Retina (tissue), 1 donor: ENCODE measurements at places on chromosomes 11 and 22.

DNA sequence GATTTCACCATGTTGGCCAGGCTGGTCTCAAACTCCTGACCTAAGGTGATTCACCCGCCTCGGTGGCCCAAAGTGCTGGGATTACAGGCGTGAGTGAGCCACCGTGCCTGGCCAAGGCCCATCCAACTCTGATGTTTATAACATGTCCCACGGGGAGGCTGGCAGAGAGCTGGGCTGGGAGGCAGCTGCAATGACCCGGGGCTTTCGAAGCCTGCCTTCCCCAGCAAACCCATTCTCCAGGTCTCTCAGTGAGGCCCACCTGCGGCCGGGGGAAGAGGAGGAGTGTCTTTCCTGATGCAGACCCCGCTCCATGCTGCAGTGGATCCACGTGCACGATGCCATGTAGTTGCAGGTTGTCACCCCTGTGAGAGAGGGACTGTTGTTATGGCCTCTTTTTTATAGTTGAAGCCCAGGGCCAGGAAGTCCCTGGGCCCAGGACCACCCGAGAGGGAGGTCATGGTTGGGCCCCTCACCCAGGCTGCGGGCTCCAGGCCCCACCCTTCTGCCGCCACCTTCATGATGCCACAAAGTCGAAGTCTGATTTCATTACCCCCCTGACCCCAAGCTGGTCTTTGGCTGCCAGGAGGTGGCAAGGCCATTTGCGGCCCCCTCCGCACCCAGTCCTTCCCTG lies 38.3 kb downstream of the KCNJ4 start:
- DNase-seq, result no peak

GRCh38 chr11:113574586-113574985 lies 99.4 kb upstream of the DRD2 start:
- no peak for DNase-seq

- no peak for DNase-seq
Measured at GRCh38 chr11:132206993-132207392, 836.6 kb downstream of the NTM start.

DNA sequence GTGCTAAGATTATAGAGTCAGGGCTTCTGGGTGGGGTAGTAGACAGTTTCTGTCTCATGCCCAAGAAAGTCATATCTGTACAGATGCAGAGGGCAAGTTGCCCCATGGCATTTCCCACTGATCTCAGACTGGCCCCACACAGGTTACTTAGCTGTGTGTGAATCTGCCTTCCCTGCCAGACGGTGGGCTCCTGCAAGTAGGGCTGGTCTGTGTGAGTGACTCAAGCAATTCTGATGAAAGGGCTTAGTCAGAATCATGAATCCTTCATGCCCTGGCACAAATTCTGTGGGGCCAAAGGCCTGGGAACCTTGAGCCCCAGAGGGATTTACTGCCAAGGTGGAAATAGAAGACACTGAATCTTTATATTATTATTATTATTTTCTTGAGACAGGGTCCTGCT lies 30.4 kb downstream of the USH1C start:
- no peak for DNase-seq

DNA sequence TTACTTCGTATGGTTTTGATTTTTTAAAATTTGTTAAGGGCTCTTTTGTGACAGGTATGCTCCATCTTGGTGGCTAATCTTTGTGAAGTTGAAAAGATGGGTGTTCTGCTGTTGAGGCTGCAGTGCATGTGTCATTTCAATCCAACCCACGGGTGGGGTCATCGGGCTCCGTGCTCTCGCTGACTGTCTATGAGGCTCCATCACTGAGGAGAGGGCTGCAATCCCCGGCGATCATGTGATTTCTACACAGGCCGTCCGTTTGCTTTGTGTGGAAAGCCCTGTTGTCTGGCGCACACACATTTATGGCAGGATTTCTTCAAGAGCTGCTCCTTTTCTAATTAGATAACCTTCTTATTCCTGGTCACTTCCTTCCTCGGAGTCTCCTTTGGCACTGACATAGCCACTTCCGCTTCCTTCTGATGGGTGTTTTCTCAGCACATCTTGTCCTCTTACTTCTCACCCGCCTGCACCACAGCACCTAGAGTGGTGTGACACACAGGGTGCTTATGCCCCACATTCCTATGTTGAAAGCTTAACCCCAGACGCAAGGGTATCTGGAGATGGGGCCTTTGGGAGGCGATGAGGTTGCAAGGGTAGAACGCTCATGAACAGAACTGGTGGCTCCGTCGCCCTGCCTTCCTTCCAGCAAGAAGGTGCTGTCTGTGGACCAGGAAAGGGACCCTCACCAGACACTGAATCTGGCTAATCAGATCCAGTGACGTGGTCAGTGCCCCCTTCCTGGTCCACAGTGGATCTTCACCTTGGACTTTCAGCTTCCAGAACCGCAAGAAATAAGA lies 9.4 kb downstream of the MOB2 start:
- no peak for DNase-seq

GRCh38 chr11:74417860-74418508 lies 19.8 kb upstream of the PGM2L1 start:
- DNase-seq, result no peak

GRCh38 chr11:108117746-108118371 lies 3.5 kb upstream of the ACAT1 start:
- DNase-seq, result no peak

- no peak for DNase-seq
Measured at GRCh38 chr11:106958517-106959248, 59.6 kb downstream of the GUCY1A2 start.

DNA sequence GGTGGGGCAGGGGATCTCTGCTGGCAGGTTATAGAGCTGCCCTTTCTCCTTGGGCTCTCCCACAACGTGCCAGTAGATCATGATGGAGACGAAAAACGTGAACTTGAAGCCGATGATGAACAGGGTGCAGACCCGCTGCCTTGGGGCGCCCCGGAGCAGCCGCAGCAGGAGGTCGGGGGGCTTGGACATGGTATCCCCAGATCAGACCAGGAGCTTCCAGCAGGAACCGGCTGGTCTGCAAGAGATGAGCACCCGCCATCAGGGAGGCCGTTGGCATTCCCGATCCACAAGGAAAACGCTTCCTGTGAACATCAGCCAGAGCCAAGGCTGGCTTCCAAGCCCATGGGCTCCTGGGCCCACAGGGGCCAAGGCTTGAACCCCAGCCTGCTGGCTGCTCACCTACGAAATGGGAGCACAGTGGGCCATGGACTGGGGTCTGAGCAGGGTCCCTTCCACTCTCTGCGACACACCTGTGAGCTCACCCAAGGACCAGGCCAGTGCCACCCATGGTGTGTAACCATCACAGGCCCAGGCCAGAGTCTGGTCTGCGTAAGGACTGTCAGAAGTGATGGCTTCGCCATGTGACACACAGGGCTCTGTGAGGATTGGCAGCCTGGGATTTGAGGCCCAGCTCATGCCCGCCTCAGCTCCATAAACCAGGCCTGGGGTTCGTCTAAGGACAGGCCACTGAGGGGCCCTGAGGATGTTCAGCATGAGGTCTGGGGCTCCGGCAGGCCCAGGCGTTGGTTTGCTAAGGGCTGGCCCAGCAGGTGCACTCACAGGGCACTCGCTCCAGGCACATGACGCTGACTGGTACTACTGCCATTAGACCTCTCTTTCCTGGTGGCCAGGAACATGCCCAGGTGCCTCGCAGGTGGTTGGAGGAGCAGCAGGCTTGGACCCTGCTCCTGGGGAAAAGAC lies 26.6 kb downstream of the A4GALT start:
- no peak for DNase-seq

- no peak for DNase-seq
Measured at GRCh38 chr11:59666969-59667368, 1.9 kb downstream of the PATL1 start.

DNA sequence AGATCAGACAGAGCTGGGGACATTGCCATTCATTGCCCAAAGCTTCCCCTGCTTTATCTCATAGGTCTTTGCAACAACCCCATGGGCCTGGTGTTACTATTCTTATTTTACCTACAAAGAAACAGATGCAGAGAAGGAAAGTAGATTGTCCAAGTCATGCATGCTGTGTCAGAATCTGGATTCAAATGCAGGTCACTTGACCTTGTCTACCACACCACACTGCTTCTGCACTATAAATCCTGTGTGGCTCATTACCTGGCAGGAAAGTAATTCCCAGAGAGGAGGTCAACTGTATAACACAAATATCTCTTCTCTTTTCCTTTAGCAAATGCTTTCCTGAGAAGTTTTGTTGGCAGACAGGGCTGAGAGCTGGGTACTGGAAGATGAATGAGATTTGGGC lies 18.5 kb downstream of the PLEKHB1 start:
- no peak for DNase-seq

- DNase-seq, result no peak
Measured at GRCh38 chr11:129023968-129024676, 81.5 kb upstream of the TP53AIP1 start.
